Immature natural killer cell (primary cell): ENCODE measurements at places on chromosomes 4 and X.

GRCh38 chrX:46722742-46723568, 36.0 kb downstream of the SLC9A7 start:
- H3K4me3 ChIP-seq = no peak overlapping the region
- no peak overlapping the region for H3K27ac ChIP-seq
- no peaks in the 10 kb centered on the region for H3K4me1 ChIP-seq
- H3K36me3 ChIP-seq = no peaks in the 10 kb centered on the region
- no peak for DNase-seq
- H3K27me3 ChIP-seq = peaks cover 3% of the 10 kb centered on the region

DNA sequence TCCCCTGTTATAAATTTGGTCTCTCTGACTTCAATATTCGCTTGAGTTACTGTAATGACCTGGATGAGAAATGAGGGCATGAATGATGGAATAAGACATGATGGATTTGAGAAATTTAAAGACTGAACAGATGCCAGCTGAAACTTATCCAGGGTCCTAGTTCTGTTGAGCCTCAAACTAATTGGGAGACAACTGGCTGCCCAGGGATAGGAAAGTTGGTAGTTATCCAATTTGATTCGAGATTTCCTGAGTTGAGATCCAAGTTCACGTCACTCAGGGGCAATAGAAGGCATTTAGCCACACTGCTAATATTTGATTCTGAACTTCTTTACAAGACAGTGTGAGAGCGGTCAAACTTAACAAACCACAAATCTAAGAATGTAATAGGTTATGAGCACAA, 159.0 kb upstream of the CXCL13 start:
- H3K4me3 ChIP-seq = no peak overlapping the region
- no peaks in the 10 kb centered on the region for H3K27me3 ChIP-seq
- H3K4me1 ChIP-seq = no peaks in the 10 kb centered on the region
- DNase-seq = no peak

- H3K27me3 ChIP-seq = no peaks in the 10 kb centered on the region
- no peak overlapping the region for H3K4me3 ChIP-seq
- H3K36me3 ChIP-seq = no peaks in the 10 kb centered on the region
- no peaks in the 10 kb centered on the region for H3K4me1 ChIP-seq
- no peak for DNase-seq
- H3K27ac ChIP-seq = no peak overlapping the region
Measured at GRCh38 chr4:66451741-66452140, 781.5 kb upstream of the EPHA5 start.

- no peaks in the 10 kb centered on the region for H3K4me1 ChIP-seq
- H3K36me3 ChIP-seq = no peaks in the 10 kb centered on the region
- no peak overlapping the region for H3K4me3 ChIP-seq
- DNase-seq = no peak
Measured at GRCh38 chrX:136823175-136823574, 42.4 kb upstream of the ARHGEF6 start.

GRCh38 chrX:11597479-11597878, 68.2 kb downstream of the ARHGAP6 start:
- H3K4me3 ChIP-seq = no peak overlapping the region
- H3K27ac ChIP-seq = no peak overlapping the region
- DNase-seq = no peak
- H3K27me3 ChIP-seq = peaks cover 2% of the 10 kb centered on the region
- no peaks in the 10 kb centered on the region for H3K36me3 ChIP-seq

- H3K27me3 ChIP-seq = peaks cover 6% of the 10 kb centered on the region
- H3K27ac ChIP-seq = no peak overlapping the region
- no peak overlapping the region for H3K4me3 ChIP-seq
- H3K4me1 ChIP-seq = peaks cover 19% of the 10 kb centered on the region
- no peak for DNase-seq
Measured at GRCh38 chr4:727576-727975, 21.9 kb downstream of the PCGF3 start.

GRCh38 chr4:151667048-151667447, 93.8 kb downstream of the GATB start:
- H3K27me3 ChIP-seq = peaks cover 2% of the 10 kb centered on the region
- no peaks in the 10 kb centered on the region for H3K4me1 ChIP-seq
- no peak overlapping the region for H3K4me3 ChIP-seq
- H3K36me3 ChIP-seq = no peaks in the 10 kb centered on the region
- DNase-seq = no peak

GRCh38 chrX:24760363-24761000, 66.8 kb downstream of the POLA1 start:
- H3K4me3 ChIP-seq = no peak overlapping the region
- H3K27ac ChIP-seq = no peak overlapping the region
- no peaks in the 10 kb centered on the region for H3K27me3 ChIP-seq
- no peaks in the 10 kb centered on the region for H3K36me3 ChIP-seq

DNA sequence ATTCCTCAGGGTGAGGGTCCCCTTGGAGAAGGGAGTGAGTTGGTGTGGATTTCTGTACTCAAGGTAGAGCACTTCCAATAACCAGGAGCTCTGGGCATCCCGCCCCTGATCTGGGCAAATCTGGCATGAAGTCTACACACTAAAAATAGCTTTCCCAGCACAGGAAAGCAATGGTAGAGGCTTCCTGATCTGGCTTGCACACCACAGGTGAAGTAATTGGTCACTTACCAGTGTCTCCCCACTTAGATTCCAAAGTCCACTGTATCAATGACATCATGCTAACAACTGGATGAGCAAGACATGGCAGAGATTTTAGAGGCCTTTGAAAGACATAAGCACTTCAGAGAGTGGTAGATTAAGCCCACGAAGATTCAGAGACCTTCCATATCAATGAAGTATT, 17.8 kb upstream of the IDS start:
- no peaks in the 10 kb centered on the region for H3K36me3 ChIP-seq
- H3K27ac ChIP-seq = peak overlapping the region; percentile 76
- peaks cover 56% of the 10 kb centered on the region for H3K4me1 ChIP-seq
- no peak for DNase-seq

GRCh38 chrX:10574663-10575062, 45.7 kb downstream of the MID1 start:
- no peak for DNase-seq
- H3K36me3 ChIP-seq = no peaks in the 10 kb centered on the region
- H3K27me3 ChIP-seq = peaks cover 3% of the 10 kb centered on the region
- no peak overlapping the region for H3K27ac ChIP-seq
- no peaks in the 10 kb centered on the region for H3K4me1 ChIP-seq
- H3K4me3 ChIP-seq = no peak overlapping the region

- peaks cover 48% of the 10 kb centered on the region for H3K4me1 ChIP-seq
- peak overlapping the region; percentile 66 for H3K27ac ChIP-seq
- no peaks in the 10 kb centered on the region for H3K36me3 ChIP-seq
- peak overlapping the region; percentile 91 for H3K4me3 ChIP-seq
- peaks cover 9% of the 10 kb centered on the region for H3K27me3 ChIP-seq
Measured at GRCh38 chr4:39044364-39044955, 12.3 kb upstream of the TMEM156 start.

- DNase-seq = no peak
- no peaks in the 10 kb centered on the region for H3K36me3 ChIP-seq
- H3K27me3 ChIP-seq = no peaks in the 10 kb centered on the region
- H3K27ac ChIP-seq = no peak overlapping the region
- H3K4me1 ChIP-seq = no peaks in the 10 kb centered on the region
- H3K4me3 ChIP-seq = no peak overlapping the region
Measured at GRCh38 chr4:141153751-141154510, 20.7 kb upstream of the RNF150 start.

GRCh38 chrX:135581496-135581895, 61.0 kb downstream of the INTS6L start:
- H3K4me1 ChIP-seq = peaks cover 7% of the 10 kb centered on the region
- no peak overlapping the region for H3K27ac ChIP-seq
- no peak overlapping the region for H3K4me3 ChIP-seq
- peaks cover 2% of the 10 kb centered on the region for H3K27me3 ChIP-seq

DNA sequence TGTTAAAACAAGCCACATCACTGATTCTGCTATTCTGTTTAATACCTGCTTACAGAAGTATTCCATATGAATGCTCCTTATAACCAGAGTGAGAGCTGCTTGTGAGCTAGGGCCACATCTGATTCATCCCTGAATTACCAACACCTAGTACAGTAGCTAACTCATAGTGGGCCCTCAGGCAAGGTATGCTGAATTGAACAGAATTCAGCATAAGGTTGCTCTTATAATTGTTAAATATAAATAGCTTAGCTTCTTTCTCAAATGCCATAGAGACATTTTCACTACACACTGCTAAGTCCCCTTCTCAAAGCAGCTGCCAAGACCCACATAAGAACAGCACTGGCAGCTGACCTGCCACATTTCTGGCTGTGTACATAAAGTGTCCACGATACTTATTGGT, 27.0 kb upstream of the MCF2 start:
- peaks cover 18% of the 10 kb centered on the region for H3K4me1 ChIP-seq
- H3K27ac ChIP-seq = no peak overlapping the region
- no peak for DNase-seq
- H3K4me3 ChIP-seq = no peak overlapping the region
- H3K27me3 ChIP-seq = no peaks in the 10 kb centered on the region

DNA sequence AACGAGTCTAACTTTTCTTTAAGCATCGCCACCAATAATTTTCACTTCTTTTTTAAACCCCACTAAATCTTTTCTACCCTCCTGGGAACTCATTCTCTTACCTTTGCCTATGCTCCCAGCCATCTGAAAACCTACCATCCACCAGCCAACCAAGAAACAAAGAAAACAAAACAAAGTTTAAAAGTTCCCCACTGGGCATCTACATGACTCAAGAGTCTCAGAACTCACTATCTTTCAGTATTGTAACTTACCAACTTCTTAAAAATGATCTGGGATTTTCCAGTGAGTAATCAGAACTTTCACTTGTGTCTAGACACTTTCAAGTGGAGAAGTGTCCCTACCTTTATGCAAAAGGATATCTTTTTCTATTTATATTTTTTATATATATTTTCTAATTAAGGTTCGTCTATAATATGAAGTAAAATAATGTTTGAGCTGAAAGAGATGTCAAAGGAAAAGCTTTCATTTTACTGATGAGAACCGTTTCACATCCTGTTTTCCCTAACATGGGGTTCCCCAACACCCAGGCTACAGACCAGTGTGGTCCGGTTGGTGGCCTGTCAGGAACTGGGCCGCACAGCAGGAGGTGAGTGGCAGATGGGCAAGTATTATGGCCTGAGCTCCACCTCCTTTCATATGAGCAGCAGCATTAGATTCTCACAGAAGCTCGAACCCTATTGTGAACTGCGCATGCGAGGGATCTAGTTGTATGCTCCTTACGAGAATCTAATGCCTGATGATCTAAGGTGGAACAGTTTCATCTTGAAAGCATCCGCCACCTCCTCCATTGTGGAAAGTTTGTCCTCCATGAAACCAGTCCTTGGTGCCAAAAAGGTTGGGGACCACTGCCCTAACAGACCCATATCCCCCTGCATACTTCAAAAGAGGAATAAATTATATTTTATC, 9.8 kb upstream of the TIGD2 start:
- H3K27ac ChIP-seq = no peak overlapping the region
- peaks cover 1% of the 10 kb centered on the region for H3K27me3 ChIP-seq
- no peak overlapping the region for H3K4me3 ChIP-seq
- no peaks in the 10 kb centered on the region for H3K4me1 ChIP-seq
- no peak for DNase-seq

- no peaks in the 10 kb centered on the region for H3K4me1 ChIP-seq
- peaks cover 4% of the 10 kb centered on the region for H3K27me3 ChIP-seq
- H3K4me3 ChIP-seq = no peak overlapping the region
Measured at GRCh38 chr4:169250796-169251195, 20.0 kb downstream of the SH3RF1 start.

- H3K36me3 ChIP-seq = no peaks in the 10 kb centered on the region
- DNase-seq = peak; percentile 13
- H3K27ac ChIP-seq = peak overlapping the region; percentile 68
- peak overlapping the region; percentile 39 for H3K4me3 ChIP-seq
- peaks cover 9% of the 10 kb centered on the region for H3K27me3 ChIP-seq
Measured at GRCh38 chrX:12890467-12890866, 16.0 kb upstream of the TLR8 start.

- H3K4me3 ChIP-seq = no peak overlapping the region
- peaks cover 2% of the 10 kb centered on the region for H3K27me3 ChIP-seq
- H3K36me3 ChIP-seq = peaks cover 4% of the 10 kb centered on the region
Measured at GRCh38 chr4:26815706-26816105, 44.9 kb upstream of the STIM2 start.
